ENCODE measurements at places on chromosomes 12 and 14.

DNA sequence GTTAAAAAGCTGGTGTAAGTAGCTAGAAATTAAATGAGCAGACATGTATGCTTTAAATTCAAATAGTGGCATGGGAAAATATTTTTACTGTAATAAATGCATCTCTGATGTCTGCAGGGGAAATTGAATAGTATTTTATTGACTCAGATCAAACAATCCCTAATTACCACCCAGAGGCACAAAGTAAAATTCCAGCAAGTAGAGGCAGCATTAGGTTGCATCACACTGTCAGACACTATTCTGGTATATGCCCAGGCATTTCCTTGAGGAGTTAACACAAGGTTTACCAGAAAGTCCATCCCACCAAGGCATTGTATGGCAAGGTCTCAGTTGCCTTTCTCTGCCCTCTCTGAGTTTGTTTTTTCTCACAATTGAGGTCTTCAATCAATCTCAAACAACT is 201.6 kb upstream of the KITLG start:
- no peak for DNase-seq

DNA sequence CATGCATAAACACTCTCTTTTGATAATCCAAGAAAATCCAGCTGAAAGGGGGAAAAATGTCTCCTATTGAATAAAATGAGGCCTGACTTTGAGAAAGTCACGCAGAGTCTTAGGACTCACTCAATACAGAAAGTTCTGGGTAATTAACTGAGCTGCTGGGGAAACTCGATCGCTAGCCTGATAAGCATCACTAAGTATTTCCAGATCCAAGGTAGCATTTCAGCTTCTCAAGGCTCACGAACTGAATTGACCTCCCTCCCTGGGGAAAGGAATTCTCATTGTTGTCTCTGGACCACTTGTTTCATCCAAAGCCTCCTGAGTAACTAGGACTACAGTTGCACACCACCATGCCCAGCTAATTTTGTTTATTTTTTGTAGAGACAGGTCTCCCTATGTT is 13.8 kb upstream of the ANAPC5 start:
- no peak for DNase-seq

DNA sequence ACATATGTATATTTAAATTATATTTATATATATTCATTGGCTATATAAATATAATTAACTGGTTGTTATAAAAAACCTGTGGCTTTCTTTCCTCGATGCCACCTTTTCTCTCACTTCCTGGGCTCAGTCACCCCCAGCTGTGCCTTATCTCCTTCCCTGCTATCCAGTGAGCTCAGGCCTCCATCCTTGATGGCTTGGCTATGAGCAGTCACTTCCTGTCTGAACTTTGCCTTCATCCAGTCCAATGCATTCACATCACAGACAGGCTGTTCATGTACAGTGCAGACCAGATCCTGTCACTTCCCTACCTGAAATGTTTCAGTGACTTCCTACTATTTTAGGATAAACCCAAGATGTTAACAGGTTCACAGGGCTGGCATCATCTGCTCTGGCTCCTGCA is 115.3 kb upstream of the PRB2 start:
- no peak for DNase-seq

DNA sequence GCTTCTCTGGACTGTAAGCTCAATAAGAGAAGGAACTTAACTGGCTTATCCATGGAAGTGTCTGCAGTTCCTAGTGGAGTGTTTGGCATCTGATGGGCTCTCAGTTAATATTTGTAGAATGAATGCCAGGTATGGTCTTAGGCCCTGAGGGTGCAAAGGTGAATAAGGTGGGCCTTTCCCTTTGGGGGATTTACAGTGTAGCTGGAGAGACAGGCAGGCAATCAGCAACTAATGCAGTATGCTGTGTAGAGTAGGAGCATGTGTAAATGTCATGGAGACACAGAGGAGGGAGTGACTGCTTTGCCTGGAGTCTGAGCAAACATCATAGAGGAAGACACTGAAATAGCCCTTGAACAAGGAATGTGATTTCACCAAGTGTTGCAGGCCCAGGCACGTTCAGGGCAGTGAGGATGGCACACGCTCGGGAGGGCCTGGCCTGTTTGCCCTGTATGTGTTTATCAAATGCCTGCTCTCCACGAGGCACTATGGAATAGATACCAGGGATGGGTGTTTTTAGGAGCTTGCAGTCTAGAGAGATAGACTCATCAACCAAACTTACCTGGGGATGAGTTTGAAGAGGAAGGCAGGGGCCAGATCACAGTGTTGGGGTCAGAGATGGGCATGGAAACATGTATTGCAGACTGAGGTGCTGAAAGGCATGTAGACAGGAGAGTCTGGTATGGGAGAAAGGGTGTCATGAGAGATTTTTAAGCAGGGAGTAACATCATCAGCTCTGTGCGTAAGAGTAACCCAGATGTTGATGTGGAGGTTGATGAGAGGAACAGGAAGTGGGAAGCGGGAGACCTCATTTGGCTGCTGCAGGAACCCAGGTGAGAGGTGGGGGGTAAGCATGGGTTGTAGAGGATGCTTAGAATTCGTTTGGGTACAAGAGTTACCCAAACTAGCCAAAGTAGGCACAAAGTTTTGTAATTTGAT is 54.1 kb downstream of the PLXNC1 start:
- DNase-seq: no peak

DNA sequence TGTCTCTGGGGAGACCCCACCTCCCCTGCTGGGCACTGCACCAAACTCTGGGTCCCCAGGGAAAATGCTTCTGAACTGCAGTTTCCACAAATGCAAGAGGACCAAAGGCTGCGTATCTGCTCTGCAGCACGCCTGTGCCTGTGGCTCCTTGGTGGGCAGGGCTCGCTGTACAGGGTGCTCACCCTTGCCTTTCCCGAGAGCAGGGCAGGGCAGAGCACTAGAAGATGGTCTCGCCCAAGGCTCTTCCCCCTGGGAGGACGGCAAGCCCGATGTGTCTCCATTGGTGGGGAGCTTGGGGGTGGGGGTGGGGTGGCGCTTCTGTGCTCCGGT is 175.3 kb upstream of the RTL1 start:
- peak; percentile 47 for DNase-seq

- no peak for DNase-seq
Observed at GRCh38 chr14:57493467-57494181, at the start of gene CCDC198. TSS of gene CCDC198 (minus strand) at chr14:57493857. CDS start at chr14:57493715, 142 bp downstream.

- DNase-seq: no peak
Observed at GRCh38 chr14:85090681-85091080, 439.3 kb upstream of the FLRT2 start.

DNA sequence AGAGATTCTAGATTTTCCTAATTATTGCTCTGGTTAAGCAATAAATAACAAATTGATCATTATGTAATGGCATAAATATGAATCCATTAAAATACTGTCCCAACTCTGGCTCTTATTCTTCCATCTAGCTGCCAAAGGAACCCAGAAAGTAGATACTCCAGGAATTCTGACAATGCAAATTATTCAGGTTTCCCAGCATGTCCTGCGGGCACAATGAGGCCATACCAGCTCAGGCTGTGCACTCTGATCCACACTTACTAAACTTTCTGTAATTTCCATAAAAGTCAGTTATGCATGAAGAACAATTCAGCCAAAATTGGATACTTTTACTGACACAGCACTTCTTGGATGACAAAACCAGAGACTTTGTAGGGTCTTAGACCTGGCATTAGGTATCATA is 576.3 kb downstream of the KCNH5 start:
- no peak for DNase-seq

- DNase-seq: no peak
Observed at GRCh38 chr12:109571773-109572505, 1.4 kb downstream of the MMAB start.

DNA sequence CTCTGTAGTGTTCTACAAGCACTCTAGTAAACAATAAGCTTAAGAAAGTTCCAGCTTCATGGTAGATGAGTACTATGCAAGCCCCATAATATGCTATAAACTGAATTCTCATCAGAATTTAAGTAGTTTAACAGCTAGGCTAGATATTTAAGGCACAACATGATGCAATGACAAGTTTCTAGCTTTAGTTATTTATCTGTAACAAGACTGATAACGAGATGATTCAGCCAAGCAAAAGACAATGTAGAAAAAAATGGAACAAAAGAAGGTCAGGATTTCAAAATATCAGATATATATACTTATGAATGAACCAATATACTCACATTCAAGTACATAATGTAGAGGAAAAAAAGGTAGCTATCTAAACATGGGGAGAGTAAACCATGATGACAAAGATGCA is 61.0 kb upstream of the RERGL start:
- DNase-seq: no peak

- no peak for DNase-seq
Observed at GRCh38 chr14:94682061-94682516, 69.9 kb downstream of the SERPINA3 start.

- peak; percentile 70 for DNase-seq
Observed at GRCh38 chr12:115916910-115917668, 360.4 kb downstream of the MED13L start.

DNA sequence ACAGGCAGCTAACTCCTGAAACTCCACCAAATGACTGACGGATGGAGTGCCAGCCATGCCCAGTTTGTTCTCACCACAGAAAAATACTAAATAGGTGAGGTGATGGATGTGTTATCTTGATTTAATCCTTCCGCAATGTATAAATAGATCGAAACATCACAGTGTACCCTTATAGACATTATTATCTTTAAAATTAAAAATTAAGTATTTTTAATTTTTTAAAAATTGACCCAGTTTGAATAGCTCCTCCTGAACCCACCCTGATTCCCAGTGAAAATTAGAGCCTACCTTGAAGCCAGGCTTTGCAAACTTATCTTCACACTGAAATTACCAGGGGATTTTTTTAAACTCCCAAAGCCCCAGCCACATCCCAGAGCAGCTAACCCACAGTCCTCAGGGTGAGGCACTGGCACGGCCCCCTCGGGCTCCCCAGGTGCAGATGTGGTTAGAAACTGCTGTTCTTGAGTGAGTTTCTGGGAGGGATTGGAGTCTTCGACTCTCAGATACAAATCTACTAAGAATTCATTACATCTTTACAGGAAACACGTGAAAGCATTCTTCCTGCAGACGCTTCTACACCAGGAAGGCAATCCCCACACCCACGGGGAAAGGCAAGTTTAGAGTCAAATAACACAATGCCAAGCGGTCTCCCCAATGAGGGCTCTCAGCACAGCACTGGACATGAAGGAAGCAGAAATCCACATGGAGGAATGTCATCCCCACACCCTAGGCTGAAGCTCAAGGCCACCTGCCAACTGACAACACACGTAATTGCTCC is 126.4 kb downstream of the RIMBP2 start:
- no peak for DNase-seq

DNA sequence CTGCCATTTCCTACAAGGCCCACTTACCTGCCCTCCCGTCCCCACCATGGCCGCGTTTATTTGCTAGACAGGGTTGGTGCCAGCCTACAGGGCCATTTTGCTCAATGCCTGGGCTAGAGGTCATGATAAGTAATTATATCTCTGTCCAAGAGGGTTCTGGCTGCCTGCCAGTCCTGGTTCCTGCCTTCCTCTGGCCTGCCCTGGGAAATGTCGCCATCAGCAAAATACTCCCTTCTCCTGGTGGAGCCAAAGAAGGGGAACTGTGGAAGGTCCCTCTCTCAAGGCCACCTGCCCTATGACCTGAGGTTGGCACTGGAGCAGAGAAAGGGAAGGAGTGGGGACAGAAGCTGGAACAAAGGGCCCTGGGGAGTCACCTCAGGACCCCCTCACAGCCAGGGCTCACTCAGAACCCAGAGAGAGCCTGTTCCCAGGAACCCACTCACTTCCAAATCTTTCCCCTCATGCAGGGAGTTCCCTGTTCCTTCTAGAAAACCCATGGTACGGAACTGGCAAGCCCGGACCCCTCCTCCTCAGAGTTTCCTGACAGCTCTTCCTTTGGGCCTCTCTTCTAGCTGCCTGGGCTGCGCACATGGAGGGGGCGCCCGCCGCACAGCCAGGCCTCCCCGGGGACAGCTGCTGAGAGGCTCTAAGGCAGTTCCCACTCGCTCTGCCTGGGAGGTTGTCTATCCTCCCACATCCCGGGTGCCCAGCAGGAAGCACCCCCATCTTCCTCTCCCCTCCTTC is 280.5 kb downstream of the DPF3 start:
- no peak for DNase-seq

DNA sequence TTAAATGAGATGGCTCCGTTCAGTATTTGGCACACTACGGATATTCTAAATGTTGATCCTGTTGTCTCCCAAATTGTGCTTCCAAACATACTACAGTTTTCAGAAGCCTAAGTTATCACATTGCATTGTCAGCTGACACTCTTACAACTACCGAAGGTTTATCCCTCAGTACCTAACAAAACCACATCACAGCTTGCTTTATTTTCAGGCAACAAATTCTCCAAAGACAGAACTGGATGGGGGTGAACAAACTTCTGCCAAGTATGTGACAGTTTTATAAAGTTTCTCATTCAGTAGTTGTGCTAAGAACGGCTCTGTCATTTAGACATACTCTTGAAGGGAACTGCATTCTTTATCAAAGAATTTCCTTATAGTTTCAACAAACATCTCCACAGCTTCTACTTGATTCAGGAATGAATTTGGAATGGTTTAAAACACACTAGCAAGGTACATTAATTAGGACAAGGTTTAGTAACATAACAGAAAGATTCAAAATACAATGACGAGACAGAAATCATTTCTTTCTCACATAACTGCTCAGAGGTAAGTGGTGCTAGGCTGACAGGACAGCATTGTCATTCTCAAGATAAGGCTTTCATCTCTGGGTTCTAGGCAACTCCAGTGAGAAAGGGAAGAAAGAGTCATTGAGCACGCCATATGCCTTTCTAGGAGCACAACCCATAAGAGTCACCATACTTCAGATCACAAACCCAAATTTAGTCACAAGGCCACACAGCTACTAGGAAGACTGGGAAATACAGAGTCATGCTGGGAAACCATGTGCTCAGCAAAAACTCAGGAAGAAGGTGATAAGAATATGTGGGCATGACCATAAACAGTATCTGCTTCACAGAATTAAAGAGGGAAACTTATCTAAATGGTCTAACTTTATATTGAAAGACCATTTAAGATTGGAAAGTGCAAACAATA is 100.7 kb downstream of the DUSP6 start:
- DNase-seq: no peak

- DNase-seq: no peak
Observed at GRCh38 chr14:90890322-90891020, 74.2 kb upstream of the TTC7B start.

- no peak for DNase-seq
Observed at GRCh38 chr12:92596383-92596782, 106.4 kb upstream of the PLEKHG7 start.

DNA sequence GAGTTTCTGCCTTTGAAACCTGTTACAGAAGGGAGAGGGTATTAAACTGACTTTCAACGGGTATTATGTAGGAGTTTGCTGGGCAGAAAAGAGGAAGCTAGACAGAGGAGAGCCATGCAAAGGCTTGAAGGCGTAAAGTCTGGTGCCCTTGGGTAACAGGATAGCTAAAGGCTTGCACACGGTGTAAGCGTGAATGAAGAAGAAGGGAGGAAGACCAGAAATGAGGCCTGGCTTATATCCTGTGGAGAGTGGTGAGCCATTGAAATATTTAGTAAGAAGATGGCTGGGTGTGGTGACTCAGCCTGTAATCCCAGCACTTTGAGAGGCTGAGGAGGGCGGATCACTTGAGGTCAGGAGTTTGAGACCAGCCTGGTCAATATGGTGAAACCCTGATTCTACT is 22.6 kb downstream of the SUDS3 start:
- DNase-seq: no peak

GRCh38 chr12:72738811-72739210 is 466.6 kb downstream of the TRHDE start:
- DNase-seq: no peak

All from NCI-H1436 (cell line).